Activated CD4-positive, CD25-positive, alpha-beta regulatory T cell (primary cell): ENCODE measurements at places on chromosomes 1 and 21.

DNA sequence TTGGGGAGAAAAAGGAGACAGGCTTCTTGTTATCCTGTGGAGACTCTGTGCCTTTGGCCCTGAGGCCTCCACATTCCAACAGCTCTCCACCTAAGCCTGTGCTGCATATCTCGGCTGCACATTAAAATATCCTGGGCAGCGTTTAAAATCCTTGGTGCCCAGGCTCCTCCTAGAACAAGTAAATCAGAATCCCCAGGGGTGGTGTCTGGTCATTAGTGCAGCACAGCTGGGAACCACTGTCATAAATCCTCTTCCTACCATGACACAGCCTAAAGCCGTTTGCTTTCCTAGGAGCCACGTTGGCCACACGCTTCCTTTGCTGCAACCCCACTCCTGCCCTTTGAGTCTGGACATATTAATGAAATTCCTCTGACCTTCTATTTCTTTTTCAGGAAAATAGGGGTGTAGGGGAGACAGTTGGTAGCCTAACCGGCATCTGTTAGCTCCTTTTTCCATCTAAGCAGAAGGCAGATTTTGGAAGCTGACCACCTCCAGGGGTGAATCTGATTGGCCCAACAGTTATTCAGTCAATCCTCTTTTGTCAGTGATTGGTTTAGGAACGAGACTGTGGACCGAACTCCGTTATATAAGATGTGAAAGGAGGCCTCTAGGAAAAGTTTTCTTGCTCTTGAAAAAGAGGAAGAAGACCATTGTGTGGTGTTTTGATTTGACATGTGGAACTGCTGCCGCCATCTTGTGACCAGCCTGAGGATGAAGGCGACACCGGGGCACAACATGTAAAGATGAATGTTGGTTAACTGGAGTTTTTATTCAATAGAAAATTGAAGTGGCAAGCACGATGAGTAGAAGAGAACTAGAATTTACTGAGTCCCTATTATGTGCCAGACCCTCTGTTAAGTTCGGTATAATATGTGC is 41.9 kb downstream of the JUN start:
- DNase-seq: no peak

DNA sequence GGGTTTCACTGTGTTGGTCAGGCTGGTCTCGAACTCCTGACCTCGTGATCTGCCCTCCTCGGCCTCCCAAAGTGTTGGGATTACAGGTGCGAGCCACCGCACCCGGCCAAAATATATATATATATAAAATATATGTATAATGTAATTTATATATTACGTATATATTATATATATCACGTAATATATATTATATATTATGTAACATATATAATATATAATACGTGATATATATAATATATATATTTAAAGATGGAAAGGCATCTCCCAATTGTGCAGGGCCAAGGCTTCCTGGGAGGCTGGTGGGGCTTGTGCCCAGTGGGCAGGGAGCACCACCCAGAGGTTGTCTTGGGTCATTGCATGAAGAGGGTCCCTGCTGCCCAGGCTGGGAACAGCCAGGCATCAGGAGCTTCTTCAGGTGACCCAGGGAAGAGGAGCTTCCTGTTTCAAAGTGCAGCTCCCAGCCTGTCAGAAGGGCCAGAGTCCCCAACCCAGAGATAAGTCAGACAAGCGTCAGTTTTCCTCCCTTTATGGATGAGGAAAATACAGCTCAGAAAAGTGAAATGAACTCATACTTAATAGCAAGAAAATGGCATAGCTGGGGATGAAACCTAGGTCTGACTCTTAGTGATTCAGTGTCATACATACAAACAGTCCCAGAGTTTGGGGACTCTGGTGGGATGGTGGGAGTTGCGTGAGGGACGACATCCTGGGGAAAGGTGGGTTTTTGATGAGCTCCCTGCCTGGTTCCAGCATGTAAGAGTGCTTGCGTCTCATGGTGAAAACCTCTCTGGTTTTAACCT is 12.0 kb downstream of the UBE2Q1 start:
- DNase-seq: no peak

DNA sequence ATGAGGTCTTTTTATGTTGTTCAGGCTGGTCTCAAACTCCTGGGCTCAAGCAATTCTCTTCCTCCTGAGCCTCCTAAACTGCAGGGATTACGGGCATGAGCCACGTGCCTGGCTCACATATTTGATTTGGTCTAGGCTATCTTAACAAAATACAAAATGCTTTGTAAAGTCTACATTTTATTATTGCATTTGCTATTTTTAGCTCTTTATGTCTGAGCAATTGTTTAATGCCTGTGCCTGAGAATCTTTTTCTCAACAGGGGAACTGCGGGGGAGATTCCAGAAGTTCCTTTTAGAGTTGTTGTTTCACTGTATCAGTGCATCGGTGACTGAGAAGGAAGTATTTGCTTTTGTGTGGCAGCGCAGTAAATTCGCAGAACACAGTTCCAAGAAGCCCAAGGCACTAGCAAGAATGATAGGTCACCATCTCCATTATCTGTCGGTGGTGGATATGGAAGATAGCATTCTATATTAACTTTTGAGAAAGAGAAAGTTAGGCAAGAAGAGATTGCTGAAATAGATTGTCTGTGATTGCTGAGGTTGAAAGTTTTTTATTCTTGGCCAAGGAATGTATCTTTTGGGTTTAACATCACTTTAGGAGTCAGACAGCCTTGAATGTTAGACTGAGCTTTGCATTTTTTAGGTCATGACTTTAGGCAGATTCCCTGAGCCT is 167.3 kb downstream of the PDE4B start:
- no peak for DNase-seq

DNA sequence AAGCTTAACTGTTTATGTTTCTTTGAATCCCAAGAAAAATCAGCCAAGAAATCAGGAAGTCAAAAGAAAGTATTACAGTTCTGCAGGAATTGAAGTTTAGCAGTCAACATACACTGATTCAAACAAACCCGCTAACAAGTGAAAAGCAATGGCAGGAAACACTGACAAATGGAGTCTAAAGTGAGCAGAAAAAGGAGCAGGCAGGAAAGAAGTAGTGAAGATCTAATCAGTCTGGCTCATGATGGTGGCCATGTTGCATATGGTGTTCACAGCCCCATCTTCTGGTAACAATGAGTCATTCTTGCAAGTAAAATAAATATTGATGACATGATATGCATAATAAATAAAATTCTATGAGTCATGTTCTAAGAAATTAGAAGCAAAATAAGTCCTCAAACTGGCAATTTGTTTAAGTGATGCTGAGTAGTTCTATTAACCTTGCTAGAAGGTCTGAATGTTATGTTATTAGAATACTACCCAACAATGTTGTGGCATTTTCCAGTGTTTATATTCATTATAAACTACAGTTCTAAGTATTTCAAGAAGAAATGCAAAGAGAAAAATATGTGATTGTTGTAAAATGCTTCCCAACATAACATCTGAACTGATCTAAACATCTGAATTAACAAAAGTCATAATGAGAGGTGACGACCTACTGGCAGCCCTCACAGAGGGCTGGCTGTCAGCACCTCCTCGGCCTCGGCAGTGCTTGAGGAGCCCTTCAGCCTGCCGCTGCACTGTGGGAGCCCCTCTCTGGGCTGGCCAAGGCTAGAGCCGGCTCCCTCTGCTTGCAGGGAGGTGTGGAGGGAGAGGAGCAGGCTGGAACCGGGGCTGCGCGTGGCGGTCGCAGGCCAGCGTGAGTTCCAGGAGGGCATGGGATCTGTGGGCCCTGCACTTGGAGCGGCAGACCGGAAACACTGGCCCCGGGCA is 5.7 kb upstream of the ACBD6 start:
- DNase-seq: no peak

GRCh38 chr1:94250341-94250740 is 13.0 kb upstream of the ARHGAP29 start:
- no peak for DNase-seq

DNA sequence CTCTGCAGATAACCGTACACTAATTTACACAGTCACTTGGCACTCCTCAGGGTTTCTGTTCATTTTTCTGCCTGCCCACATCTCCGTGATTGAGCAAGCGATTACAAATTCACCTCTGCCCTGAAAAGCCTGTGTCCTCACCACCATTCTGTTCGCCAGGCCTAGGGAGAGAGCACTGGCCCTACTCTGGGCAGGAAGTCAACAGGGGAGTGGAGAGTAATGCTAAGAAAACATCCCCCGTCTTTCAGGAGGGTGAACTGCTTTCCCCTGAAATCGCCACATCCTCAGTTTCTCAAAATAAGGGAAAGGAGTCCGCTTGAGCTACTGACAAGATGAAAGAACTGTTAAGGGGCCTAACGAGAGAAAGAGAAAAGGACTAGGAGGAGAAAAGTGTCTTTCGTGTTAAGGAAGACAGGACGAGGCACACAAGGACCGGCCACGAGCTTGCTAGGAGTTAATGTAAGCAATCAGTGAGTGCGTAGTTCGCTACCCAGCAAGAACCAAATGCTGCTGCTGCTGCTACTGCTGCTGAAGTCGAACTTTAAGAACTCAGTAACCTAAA is 632 bp downstream of the PEX19 start:
- DNase-seq: no peak

GRCh38 chr1:206606867-206607266 is 5.4 kb downstream of the EIF2D start:
- DNase-seq: no peak

DNA sequence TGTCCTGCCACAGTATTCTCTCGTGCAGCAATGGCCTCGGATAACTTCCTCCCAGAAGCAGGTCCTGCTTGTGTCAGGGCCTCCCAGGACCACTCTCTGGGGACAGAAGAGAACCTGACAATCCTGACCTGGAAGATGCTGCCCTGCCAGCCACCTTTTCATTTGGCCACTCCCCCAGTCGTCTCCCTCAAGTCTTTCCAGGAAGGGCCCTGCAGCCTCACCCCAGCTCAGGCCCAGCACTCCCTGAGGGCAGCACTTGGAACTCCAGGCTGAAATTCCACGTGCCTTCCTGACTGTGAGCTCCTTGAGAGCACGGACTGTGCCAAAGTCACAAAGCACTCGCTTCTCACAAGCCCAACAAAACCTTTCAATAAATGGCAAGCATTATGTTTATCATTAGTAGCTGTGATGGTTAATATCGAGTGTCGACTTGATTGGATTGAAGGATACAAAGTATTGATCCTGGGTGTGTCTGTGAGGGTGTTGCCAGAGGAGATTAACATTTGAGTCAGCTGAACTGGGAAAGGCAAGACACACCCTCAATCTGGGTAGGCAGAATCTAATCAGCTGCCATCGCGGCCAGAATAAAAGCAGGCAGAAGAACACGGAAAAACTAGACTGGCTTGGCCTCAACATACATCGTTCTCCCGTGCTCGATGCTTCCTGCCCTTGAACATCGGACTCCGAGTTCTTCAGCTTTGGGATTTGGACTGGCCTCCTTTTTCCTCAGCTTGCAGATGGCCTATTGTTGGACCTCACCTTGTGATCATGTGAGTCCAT is 2.3 kb upstream of the CLEC20A start:
- DNase-seq: no peak

DNA sequence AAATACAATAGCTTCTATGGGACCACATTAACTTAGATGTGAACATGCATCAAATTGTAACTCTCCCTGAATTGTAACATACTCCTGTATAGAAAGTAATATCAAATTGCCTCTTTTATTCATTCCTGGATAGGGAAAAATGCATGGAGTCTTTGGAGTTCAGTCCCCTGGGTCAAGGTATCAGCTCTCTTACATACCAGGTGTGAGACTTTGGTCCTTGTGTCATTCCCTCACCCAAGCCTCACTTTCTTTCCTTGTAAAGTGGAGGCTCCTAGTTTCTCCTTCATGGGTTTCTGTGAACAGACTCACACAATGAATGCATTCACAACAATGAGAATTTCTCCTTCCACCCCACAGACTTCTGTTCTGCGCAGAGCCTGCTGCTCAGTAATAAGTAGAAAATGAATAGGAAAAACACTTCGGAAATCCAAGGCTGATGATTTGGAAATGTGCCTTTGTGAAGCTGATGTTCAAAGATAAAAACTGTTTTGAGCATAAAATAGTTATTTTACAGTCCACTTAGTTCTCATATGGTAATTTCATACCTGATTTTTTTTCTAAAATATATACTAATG is 185.3 kb downstream of the AK5 start:
- DNase-seq: no peak

DNA sequence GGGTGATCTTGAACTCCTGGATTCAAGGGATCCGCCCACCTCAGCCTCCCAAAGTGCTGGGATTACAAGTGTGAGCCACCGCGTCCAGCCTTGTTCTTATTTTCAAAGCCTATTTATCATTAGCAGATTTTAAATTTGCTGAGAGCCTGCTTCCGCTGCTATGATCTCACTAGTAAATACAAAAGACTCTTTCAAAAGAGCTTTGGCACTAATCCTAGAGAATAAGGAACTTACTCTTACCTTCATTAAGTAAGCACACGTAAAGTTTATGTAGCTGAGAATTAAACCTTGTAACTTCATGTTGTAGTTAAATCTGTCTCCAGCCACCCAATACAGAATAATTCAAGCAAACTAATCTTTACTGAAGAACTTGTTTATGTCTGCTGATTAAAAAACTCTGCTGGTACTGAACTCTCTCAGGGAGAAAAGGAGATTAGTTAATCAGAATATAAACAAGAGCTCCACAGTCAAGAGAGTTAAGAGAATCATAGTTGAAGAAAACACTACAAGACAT is 72.3 kb downstream of the RUSC1 start:
- DNase-seq: no peak

- no peak for DNase-seq
Observed at GRCh38 chr21:37183749-37184148, 83.4 kb downstream of the VPS26C start.

- no peak for DNase-seq
Observed at GRCh38 chr1:111927652-111928051, 61.8 kb downstream of the KCND3 start.

DNA sequence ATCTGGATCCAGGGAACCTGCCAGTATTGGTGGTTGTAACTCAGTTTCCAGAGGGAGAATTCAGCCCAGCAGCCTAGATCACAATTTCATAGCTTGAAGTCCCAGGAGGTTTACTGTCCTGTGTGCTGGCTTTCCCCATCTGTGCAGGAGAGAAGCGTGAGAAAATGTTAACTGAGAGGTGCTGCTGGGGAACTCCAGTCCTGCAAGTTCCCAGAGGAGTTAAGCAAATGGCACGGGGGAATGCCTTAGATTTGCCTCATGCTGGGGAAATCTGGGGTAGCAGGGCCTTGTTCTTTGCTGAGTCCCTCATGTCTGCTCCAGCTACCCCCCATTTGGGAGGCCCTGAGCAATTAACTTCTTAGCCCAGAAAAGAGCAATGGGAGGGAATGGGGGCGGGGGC is 25.1 kb upstream of the SLAMF6 start:
- no peak for DNase-seq

GRCh38 chr1:159122005-159122621 is 45.5 kb upstream of the AIM2 start:
- no peak for DNase-seq

- DNase-seq: no peak
Observed at GRCh38 chr1:55239548-55239947, 24.4 kb upstream of the USP24 start.

- DNase-seq: no peak
Observed at GRCh38 chr1:234742622-234743021, 132.6 kb upstream of the IRF2BP2 start.

- DNase-seq: no peak
Observed at GRCh38 chr1:163440090-163440489, 118.3 kb downstream of the NUF2 start.

DNA sequence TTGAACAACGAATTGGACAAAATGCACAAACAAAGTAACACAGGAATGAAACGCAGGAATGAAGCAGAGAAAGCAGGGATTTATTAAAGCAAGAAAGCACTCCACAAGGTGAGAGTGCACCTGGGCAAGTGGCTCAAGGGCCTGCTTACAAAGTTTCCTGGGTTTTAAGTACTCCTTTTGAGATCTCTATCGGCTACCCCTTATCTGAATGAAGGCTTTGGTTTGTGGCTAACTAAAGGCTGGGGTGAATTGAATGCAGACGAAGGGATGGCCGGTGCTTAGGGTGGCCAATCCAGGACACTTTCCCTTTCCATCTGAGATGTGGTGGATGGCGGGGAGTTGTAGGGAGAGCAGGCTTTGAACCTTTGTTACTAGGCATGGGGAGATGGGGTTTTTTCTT is 151.4 kb upstream of the KIAA0040 start:
- no peak for DNase-seq
